ENCODE measurements at places on chromosomes 2 and 18.

DNA sequence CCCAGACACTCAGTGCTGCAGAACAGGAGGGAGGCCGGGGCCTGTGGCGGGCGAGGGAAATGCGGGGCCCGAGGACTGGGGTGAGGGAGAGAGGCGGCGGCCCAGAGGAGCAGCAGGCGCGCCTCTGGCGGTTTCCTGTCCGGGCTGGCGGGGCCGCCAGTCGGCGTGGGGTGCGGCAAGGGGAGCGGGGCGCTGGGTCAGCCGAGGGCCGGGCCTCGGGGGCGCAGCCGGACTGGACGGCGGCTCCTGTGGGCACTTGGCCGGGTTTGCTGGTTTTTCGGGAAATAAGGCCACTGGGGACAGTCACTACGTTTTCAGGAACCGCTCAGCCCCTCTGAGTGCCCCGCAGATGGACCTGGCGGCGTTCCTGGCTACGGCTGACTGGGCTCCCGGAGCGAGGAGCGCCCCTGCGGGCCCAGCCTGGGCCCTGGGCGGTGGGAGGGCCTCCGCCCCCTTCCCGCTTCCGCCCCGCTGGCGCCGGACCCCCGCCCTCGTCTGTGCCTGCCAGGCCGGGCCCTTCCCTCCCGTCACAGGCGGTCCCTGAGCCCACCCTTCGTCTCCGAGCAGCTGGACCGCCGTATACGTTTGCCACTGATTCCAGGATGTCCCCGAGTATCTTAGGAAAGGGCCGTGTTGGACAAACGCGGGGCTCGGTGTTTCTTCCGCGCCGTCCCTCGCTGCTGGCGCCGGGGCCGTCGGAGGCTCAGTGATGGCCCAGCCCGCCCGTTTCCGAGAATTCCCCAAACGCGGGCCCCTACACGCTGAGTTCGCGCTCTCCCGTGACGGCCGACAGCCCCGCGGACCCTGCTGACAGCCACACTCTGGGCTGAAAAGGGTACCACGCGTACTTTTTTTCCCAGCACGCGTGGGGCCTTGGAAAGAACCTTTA is 84.6 kb downstream of the FAM210A start:
- DNase-seq: no peak

DNA sequence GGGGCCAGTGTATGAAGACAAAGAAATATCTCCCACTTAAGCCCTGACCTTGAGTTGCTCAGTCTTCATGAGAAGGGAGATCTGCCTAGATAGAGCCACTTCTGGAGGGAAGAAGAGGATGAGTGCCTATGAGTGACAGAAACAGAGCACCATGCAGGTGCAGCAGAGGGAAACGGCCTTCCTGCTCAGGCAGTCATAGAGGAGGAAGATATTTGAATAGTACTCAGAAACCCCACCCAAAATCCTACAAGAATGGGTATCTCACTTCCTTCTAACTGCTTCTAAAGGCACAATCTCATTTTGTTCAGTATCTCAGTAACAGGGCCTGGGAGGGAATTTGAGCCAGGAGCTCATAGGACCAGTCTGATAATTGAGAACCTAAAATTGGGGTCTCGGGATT is 339.3 kb downstream of the ALK start:
- DNase-seq: no peak

DNA sequence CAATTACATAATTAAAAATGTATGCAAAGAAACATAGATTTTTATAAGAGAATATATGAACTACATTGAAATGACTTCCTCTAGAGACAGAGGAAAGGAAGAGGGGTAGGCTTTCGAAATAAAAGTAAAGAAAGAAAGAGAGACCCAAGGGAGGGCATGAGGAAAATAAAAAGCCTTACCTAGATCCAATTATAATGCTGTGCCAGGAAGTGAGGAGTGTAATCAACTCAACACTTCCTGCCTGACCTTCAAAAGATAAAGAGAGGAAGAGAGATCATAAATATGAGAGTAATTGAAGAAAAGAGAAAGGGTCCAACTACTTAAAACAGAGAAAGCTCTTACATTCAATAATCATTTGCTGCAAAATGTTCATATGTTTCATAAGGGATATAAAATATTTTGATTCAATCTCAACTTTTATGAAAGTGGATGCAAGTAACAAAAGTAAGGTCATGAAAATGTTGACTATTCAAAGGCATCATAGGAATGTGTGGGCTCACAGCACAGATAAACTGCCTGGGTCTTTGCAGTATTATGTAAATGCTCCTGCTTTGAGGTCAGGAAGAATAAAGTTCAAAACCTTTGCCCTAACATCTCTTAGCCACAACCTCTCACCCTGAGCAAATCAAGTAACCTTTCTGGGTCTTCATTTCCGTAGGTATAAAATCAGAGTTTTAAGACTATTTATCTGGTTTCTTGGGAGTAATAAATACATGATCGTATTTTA is 1237.7 kb downstream of the LRP1B start:
- DNase-seq: no peak

- DNase-seq: no peak
Observed at GRCh38 chr2:28413152-28413898, 20.7 kb downstream of the FOSL2 start.

DNA sequence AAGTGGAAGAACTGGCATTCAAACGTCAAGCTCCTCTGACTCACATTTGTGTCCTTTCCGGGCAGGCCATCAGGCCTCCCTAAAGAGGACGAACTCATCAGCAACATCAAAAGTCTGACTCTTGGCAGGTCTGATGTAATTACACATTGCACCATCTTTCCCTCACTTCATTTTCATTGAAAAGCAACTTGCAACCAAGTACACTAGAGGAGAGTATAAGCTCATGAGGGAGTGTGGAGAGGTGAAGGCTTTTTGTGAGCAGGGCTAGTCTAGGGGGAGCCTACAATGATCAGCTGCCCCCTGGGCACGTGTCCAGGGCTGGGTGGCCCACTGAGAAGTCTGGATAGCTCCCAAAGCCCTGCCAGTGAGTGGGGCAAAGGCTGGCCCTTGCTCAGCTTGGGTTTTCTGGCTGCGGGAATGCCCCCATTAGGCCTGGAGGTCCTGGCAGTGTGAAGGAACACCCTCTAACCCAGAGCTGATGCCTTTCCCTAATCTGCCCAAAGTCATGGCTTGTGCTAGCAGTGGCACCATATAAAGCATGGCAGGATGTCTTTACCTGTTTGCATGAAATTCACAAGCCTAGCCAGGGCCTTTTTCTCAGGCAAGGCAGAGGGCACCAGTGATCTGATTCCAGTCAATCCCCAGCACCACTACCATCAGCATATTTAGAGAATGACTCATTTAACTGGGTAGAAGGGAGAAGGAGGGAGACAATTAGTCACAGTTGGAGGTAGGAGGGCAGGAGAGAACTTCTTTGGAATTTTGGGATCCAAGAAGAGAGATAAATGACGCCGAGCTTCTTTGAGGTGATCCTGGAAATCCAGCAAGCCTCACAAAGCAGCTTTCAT is 8.5 kb upstream of the DAW1 start:
- peak; percentile 98 for DNase-seq

DNA sequence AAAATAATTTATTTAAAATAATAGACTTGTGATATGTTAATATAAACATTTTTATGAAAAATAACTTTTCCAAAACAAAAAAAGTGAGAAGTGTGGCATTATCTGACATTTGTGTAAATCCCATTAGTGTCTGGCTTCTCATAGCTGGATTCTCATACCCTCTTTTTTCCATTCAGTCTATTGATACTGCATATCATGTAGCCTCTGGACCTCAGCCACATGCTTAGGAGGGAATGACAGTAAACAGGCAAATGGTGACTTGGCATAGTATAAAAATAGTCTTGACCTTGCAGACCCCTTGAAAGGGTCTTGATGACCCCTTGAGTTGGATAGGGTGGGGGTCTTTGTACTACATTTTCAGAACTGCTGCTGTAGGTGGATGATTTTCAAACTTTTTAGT is 29.2 kb downstream of the GALNT1 start:
- DNase-seq: no peak

DNA sequence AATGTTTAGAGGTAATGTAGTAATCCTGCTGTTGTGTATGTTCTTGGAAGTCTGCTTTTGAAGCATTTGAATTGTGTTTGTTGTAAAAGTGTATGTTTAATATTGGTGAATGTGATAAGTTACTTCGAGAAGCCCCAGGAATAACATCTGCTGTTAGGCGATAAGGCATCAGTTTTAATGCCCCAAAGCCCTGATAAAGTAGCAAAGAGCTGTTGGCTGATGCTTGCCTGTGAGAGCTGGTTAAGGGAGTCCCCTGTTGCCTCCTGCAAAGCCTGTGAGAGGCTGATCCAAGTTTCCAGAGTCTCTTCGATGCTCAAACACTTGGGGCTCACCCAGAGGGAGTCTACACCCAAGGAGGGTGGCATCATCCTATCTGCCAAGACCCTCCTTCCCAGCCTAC is 110.3 kb downstream of the RNF152 start:
- DNase-seq: no peak

DNA sequence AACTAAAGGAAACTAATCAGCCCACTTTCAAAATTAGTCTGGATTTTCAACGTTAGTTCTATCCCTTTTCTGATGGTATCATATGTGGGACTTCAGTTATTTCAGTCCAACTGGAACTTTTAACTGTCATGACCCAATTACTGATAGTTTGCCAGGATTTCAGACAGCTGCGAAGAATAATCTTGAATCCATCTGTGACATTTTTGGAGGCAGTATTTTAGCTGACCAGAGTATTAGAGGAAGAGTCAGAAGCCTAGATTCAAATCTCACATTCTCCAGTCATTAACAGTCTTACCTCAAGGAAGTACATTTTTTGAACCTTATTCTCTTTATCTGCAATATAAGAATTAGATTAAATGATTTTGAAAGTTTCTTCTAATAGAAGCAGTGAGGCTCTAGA is 81.3 kb downstream of the PTRHD1 start:
- no peak for DNase-seq

DNA sequence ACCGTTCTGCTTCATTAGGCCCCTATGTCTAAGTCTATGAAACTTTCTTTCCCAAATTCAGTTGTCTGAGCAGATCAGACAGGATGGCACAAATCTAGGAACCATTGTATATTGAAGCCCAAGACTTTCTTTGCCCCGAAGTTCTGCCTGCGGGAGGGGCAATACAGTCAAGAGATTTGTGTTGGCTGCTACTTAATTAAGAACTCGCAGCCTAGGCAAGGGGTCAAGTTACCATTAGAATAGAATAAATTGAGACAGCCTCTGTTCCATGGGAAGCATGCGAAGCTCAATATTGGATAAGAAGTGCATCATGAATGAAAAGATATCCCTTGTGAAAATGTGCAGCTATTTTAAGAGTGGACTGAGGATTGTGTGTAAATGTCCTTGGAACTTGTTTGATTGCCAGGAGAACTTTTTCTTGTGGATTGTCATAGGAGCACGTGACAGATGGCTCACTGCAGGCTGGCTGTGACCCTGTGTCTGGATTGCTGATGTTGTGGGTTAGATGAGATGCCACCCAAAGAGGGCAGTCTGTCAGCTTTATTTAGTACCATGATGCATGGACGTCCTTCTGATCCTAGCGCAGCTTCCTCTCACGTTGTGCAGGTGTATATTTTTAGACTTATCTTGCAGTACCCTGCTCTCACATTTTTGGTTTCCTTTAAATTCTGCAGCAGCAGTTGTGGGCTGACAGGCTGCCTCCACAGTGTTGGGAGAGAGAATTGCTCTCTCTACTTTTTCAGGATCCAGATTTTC is 30.9 kb downstream of the HAUS1 start:
- DNase-seq: no peak

- no peak for DNase-seq
Observed at GRCh38 chr2:117693154-117693553, 121.3 kb upstream of the DDX18 start.

GRCh38 chr2:55019526-55020258 is 30.6 kb downstream of the RTN4 start:
- DNase-seq: no peak

GRCh38 chr18:62236252-62236651 is 49.2 kb downstream of the RELCH start:
- DNase-seq: no peak

- no peak for DNase-seq
Observed at GRCh38 chr2:10588931-10589330, 100.8 kb downstream of the NOL10 start.

- no peak for DNase-seq
Observed at GRCh38 chr2:165044505-165045303, 89.4 kb upstream of the SLC38A11 start.

- peak; percentile 58 for DNase-seq
Observed at GRCh38 chr18:23684515-23685197, 4.6 kb upstream of the LAMA3 start.

DNA sequence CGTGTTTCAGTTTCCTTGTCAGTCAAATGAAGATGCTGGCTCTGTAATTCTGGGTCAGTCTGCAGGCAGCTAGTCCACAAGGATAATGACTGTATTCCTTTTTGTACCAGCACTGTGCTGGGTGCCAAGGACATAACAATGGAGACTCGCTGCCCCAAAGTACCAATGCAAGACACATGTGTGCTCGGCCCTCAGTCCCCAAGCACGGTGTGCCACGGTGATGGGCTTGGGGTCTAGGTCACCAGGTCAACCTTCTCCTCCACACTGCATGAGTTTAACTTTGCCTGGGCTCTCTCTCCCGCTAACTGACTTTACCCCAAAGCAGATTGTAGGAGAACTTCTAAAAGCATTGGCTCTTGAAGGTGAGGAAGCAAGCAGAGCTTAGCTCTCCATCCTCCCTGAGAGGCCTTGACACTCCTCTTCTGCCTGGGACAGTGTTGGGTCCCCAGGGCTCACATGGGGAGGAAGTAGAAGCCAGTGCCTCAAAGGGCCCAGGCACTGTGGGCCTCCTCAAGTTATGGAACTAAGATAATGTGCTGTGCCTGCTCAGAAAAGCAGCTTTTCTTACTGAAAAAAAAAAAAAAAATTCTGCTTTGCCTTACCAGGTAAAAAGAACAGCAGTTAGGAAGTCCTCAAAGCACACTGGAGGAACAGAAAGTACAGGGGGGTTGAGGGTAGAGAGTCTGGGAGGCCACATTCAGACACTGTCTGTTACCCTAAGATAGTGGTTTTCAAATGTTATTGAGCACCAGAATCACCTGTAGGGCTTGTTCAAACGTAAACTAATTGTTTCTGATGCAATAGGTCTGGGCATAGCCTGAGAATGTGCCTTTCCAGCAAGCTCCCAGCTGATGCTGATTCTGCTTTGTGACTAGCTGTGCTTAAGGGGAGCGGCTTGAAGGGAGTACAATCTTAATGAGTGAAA is 276.4 kb upstream of the CXCR4 start:
- no peak for DNase-seq

GRCh38 chr2:147800316-147800715 is 44.5 kb upstream of the ACVR2A start:
- DNase-seq: no peak

GRCh38 chr2:98294711-98295110 is 51.5 kb upstream of the CNGA3 start:
- no peak for DNase-seq

DNA sequence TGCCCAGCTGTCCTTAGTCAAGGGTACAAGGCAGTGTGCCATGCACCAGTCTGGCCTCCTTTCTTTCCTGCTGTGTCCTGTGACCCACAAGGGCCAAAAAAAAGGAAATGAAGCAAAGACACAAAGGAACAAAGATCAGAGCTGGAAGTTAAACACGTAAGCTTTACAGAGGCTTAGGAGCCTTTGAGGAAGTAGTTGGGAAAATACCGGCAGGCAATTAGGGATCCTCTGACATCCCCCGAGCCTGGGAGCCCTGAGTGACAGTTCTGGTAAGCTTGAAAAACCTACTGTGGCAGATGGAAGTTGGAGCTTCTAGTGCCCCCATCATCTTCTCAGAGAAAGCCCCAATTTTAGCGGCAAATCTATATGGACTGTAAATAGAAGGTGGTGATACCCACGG is 78.5 kb downstream of the SPRED2 start:
- DNase-seq: no peak

GRCh38 chr18:50820901-50821520 is 1.2 kb upstream of the MRO start:
- DNase-seq: no peak

- no peak for DNase-seq
Observed at GRCh38 chr2:23688486-23689130, 238.3 kb downstream of the ATAD2B start.

- DNase-seq: no peak
Observed at GRCh38 chr2:30702694-30703093, 104.6 kb downstream of the CAPN13 start.
